NCI-H187 (cell line): ENCODE measurements at places on chromosomes 13 and 19.

DNA sequence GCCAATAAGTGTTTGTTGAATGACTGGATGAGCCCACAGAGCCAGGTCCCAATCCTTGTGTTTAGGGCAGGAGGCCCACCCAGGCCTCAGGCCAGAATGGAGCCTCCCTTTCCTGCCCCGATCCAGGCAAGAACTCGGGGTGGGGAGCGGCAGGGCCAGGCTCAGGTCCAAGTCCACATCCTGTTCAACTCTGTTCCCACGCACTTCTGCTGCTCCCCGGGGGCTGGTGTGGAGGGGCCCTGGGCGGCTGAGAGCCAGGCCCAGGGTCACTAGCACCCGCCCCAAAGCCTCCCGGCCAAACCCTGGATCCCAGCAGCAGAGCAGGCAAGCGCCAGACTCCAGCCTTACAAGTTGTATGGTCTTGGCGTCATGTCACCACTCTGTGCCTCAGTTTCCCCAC lies 8.0 kb downstream of the ANGPTL8 start:
- no peak for DNase-seq

GRCh38 chr13:71880753-71881541 lies 13.9 kb upstream of the DACH1 start:
- DNase-seq, result no peak

DNA sequence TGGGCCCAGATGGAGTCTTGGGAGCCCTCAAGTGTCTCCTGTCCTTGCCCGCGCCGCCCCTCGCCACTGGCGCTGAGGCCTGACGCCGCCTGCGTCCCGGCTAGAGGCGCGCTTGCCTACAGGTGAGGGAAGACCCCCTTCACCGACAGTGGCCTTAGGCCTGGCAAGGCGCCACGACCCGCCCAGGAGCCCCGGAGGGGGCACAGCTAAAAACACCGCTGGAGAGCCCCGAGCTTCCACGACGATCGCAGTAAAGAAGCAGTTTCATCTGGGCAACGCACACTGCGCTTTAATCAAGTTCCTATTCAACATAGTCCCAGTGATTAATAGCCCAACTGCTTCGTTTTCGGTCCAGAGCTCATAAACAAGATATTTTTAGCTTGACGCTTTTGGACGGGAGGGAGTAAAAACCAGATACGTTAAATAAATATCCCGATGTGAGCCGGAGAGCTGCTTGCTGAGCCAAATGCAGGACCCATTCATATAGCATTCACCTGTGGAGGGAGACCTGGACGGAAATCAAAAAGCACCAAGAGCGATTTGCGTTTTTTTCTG lies 1.5 kb upstream of the CEBPA start:
- no peak for DNase-seq

GRCh38 chr19:42374826-42375376 lies 15.2 kb downstream of the CNFN start:
- no peak for DNase-seq

- no peak for DNase-seq
These were observed 7.5 kb downstream of the KLF16 start for GRCh38 chr19:1855828-1856255.

DNA sequence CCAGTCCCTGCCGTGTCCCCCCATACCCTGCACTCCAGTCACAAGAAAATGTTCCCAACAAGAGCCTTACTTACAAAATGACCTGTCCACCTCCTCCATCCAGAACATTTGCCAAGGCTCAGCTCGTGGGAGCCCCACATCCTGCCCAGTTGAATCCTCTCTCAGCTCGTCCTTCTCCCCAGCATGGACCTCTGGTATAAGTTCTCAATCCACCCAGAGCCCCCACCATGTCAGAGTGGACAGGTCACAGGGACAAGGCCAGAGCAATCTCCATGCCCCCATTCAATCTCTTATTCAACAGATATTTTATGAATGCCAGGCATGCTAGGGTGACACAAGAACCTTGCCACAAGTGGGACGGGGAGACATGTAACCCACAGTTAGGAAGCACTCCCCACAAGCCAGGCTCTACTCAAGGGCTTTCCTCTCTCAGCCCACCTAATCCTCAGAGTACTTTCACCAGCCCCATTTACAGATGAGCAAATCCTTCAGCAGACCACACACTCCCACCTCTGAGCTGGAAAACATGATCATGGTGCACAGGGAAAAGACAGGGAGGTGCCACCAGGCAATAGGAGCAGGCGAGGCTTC lies 15.1 kb downstream of the DEDD2 start:
- no peak for DNase-seq

GRCh38 chr19:10854350-10855089 lies 6.3 kb downstream of the C19orf38 start:
- DNase-seq, result no peak

- DNase-seq, result no peak
These were observed 9.5 kb downstream of the NDUFA11 start for GRCh38 chr19:5893907-5894703.

DNA sequence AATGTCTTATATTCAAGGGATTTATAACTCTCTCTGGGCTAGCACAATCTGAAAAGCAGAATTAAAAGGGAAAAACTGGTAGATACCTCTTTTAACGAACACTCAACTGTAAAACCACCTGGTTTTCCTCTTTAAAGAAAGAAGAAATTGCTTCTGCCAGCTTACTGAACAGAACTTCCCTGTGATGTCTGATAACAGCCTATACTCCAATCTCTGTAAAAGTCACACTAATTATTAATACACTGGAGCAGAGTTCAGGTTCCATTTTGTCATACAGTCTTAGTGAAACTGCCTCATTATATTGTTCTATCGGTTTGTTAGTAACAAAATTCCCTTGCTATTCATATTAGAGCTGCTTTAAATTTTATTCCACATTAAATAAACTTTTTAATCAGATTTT lies 251.0 kb upstream of the STARD13 start:
- DNase-seq, result no peak

GRCh38 chr19:34276614-34277013 lies 22.3 kb downstream of the GARRE1 start:
- no peak for DNase-seq

DNA sequence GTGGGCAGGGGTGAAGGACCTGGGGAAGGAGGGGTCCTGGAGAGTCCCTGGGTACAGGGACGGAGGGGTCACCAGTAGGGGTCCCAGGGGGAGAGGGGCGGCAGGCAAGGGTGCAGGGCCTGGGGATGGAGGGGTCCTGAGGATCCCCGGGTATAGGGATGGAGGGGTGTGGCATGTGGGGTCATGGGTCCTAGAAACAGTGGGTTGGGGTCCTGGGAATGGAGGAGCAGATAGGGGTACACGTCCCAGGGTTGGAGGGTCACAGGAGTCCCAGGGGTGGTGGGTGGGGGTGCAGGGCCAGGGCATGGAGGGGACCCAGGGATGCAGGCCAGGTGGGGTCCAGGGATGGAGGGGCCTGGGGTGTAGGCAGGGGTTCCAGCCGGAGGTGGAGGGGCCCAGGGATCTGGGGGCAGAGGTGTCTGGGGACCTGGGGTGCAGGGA lies 1.4 kb downstream of the BTBD2 start:
- DNase-seq, result no peak

GRCh38 chr19:9474975-9475374 lies 23.4 kb downstream of the ZNF560 start:
- no peak for DNase-seq

DNA sequence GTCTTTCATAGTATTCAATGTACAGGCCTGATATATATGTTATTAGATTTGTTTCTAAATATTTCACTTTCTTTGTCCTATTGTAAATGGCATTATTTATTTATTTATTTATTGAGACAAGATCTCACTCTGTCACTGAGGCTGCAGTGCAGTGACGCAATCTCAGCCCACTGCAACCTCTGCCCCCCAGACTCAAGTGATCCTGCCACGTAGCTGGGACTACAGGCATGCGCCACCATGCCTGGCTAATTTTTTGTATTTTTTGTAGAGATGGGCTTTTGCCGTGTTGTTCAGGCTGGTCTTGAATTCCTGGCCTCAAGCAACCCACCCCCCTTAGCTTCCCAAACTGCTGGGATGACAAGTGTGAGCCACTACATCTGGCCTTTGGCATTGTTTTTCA lies 5.4 kb upstream of the GAS6 start:
- DNase-seq, result no peak

DNA sequence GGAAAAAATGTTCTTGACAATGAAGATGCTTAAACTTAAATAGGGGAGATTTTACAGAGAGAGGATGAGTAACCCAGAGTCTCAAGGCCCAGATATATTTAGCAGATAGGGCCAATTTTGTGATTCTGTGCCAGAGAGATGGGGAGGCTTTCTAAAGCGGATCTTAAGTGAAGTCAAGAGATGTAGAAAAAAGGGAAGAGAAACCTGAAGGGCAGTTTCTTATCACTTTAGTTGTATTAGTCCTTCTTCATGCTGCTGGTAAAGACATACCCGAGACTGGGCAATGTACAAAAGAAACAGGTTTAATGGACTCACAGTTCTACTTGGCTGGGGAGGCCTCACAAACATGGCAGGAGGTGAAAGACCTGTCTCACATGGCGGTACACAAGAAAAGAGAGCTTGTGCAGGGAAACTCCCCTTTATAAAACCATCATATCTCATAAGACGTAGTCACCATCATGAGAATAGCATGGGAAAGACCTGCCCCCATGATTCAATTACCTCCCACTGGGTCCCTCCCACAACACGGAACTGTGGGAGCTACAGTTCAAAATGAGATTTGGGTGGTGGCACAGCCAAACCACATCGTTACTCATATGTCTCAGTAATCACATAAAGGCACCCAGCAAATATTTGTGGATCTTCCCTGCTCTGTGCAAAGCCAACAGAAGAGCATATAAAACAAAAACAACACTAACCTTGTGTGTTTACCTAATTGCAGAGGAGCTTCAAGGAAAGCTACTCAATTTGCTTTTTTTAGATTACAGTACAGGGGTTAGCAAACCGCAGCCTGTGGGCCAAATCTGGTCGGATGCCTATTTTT lies 102.6 kb upstream of the MYCBP2 start:
- DNase-seq, result no peak

- no peak for DNase-seq
These were observed 16.6 kb upstream of the LSM14A start for GRCh38 chr19:34155686-34156085.

GRCh38 chr19:13044231-13044836 lies 49.1 kb downstream of the NFIX start:
- DNase-seq, result no peak

GRCh38 chr13:71754407-71754974 lies 112.5 kb downstream of the DACH1 start:
- no peak for DNase-seq

GRCh38 chr19:41892173-41892902 lies 9.4 kb downstream of the ARHGEF1 start:
- no peak for DNase-seq

DNA sequence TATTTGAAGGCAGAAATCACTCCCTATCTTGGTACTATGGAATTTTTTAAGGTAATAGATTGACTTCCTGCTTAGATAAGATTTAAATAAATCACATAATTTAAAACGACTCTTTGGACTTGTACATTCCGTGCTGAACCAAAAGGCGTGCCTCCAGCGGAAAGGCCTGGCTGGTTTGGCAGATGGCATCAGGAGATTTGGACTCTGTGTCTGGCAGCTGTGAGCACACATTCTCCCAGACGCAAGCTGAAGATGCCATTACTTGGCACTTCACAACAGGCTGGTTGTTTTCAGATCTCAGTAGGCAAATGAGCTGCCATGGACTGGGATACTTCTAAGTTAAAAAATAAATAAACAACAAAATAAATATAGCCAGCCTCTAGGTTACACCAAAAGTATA lies 104.5 kb upstream of the SLC15A1 start:
- DNase-seq, result no peak

GRCh38 chr13:106555631-106556328 lies 12.2 kb downstream of the ARGLU1 start:
- DNase-seq, result no peak

- DNase-seq, result no peak
These were observed 3.2 kb downstream of the PDS5B start for GRCh38 chr13:32589471-32589870.

- no peak for DNase-seq
These were observed 47.5 kb downstream of the SOX21 start for GRCh38 chr13:94664889-94665288.

- DNase-seq, result no peak
These were observed 56.5 kb upstream of the HTR2A start for GRCh38 chr13:46953331-46953730.

GRCh38 chr13:47303626-47304025 lies 406.8 kb upstream of the HTR2A start:
- DNase-seq, result no peak

DNA sequence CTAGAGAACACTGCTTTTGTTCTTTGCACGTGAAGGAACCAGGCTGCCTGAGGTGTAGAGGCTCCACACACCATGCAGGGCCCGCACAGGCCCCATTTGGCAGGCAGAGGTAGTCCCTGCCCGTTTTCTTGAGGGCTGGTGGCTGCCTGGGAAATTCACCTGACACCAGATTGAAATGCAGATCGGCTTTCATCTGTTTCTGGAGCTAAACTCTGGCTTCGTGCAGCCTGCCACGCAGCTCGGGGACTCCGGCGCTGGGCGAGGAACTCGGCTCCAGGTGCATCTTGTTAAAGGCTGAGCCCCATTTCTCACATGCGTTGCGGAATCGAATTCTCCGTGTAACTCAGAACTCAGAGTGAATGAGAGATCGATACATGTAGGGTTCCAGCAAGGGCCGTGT lies 37.7 kb downstream of the ATP11A start:
- no peak for DNase-seq

DNA sequence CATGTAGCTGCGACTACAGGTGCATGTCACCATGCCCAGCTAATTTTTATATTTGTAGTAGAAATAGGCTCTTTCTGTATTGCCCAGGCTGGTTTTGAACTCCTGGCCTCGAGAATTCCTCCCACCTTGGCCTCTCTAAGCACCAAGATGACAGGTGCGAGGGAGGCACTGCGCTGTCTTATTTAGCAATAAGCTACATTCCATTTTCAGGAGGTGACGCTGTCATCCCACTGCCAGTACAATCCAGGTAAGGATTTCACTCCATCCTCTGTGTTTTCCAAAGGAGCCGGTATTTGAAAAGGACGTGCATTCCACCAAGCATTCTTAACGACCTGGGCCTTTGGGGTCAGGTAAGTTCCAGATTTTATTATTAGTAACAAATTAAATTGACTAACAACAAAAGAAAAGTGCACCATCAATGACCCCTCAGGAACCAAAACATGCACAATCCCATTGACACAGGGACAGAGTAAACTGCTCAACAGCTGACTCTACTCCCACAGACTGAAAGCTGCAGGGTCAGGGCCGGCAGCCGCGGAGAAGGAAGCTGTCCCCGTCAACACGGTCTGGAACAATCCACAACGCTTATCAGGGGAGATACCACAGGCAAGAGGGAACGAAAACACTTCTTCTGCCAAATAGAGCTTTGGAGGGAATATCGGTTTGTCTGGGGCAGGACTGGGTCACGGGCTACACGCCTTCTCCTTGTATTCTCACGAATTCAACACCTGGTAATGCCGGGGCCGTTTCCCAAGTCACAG lies 82.8 kb downstream of the INSR start:
- no peak for DNase-seq

- no peak for DNase-seq
These were observed 8.2 kb downstream of the EID2B start for GRCh38 chr19:39524495-39524894.

- no peak for DNase-seq
These were observed 604.4 kb upstream of the SPRY2 start for GRCh38 chr13:80945328-80945727.
